NCI-H345 (cell line): ENCODE measurements at places on chromosomes 16 and 17.

DNA sequence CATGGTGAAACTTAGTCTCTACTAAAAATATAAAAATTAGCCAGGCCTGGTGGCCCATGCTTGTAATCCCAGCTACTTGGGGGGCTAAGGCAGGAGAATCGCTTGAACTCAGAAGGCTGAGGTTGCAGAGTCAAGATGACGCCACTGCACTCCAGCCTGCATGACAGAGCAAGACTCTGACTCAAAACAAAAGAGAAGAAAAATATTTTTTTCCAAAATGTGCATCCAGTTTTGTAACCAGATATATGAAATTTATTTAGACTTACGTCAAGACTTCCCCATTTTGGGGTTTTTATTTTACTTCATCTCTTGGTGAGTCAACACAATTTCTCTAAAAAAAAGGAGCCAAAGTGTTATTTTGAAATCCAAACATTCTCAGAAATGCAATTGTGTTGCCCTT is 5.5 kb upstream of the TM4SF5 start:
- no peak for DNase-seq

GRCh38 chr17:70074236-70074830 is 692 bp upstream of the KCNJ16 start:
- DNase-seq = no peak

DNA sequence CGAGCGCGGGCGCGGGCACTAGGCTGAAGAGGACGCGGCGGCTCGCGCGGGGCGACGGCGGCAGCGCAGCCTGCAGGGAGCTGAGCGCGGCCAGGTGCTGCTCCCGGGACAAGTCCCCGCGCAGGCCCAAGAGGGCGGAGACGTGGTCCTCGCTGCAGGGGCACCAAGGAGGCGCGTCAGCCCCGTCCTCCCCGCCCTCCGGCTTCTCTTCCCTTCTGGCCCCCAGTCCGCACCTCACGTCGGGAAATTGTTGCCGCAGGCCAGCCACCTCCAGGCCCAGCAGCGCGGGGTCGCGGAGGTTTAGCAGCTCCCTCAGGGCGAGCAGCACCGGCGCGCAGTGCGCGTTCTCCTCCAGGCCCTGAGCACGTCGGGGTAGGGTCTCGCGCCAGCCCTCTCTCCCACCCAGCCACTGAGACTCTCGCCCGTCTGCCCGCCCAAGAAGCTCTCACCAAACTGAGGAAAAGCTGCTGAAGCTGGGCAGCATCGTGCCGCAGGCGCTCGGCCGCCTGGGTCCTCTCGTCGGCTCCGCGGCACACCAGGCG is 761 bp upstream of the MATCAP1 start:
- DNase-seq = peak; percentile 59

GRCh38 chr16:57630931-57631845 is 2.8 kb downstream of the ADGRG1 start:
- no peak for DNase-seq

GRCh38 chr17:7632492-7632894 is 2.6 kb downstream of the SHBG start:
- no peak for DNase-seq

GRCh38 chr17:82314012-82314726 is 3.2 kb downstream of the CD7 start:
- DNase-seq = no peak

- no peak for DNase-seq
Observed at GRCh38 chr17:68288804-68289203, 2.1 kb downstream of the SLC16A6 start.

GRCh38 chr17:10033449-10033848 is 128.4 kb upstream of the RCVRN start:
- no peak for DNase-seq

- no peak for DNase-seq
Observed at GRCh38 chr16:11651796-11652195, 16.5 kb upstream of the SNN start.

GRCh38 chr16:89541792-89542191 is 18.7 kb upstream of the RPL13 start:
- no peak for DNase-seq

DNA sequence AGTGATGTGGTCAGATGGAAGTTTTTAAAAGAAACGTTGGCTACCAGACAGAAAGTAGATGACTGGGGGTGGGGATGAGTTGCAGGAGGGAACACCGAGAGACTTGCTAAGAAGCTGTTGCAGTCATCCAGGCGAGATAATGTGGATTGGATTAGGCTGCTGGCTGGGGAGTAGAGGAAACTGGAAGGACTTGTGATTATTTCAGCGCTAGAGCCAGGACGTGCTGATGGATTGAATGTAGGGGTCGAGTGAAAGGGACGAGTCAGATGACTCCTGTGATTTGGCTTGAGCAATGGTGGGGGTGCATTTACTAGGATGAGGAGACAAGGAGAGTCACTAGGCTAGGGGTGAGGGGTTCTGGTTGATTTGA is 88.5 kb downstream of the CLEC16A start:
- DNase-seq = no peak

DNA sequence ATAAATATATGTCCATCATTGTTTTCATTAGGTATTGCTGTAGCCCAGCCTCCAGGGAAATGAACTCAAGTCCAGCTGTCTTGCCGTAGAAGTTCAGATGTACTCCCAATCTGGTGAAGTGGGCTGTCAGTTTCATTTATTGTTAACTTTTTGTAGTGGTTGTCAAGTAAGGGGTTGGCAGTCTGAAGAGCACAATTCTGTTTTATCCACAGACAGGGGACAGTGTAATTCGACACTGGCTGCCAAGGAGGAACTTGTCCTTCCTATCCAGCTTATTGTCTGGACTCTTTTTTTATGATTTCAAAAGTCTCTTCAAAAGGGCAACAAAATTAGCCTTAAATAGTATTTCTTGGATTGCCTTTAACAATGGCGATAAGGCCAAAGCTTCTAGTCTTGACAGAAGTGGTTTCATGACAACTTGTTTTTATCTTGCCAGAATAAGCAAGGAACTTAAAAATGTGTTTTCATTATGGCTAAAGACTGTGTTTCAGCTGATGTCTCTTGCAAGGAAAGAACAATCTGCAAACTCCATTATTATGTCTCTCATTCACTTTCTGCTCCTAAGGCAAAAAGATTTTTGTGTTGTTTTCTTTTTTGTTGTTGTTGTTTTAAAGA is 73.9 kb upstream of the TANC2 start:
- DNase-seq = no peak

DNA sequence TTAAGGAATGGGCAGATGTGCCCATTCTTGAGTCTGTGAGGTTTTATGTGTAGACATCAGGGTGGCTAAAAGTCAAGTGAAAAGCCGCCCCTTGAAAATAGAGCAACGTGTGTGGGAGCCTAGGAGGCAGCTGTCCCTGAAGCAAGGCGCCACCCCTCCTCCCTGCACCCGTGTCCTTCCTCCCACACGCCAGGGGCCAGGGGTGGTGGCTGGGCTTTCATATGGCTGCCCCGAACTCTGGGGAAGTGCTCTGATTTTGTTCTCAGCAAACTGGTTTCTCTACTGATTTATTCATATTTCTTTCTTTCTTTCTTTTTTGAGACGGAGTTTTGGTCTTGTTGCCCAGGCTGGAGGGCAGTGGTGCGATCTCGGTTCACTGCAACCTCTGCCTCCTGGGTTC is 4.7 kb downstream of the ZNF750 start:
- no peak for DNase-seq

DNA sequence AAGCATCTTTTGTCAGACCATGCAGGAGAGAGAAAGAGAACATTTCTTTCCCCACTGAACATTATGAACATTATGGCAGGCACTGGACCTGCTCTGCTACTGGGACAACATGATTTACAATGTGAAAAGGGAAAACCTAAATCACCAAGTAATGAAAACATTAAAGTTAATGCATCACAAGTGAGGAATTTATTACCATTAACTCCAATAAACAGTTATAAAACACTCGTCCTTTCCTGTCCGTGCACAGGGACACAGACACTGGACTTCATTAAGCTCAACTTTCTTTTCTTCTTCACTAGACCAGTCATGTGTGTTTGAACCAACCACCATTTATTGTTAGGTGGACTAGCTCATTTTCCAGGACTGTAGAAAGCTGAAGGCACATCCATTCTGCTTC is 95.4 kb downstream of the SNX11 start:
- no peak for DNase-seq

DNA sequence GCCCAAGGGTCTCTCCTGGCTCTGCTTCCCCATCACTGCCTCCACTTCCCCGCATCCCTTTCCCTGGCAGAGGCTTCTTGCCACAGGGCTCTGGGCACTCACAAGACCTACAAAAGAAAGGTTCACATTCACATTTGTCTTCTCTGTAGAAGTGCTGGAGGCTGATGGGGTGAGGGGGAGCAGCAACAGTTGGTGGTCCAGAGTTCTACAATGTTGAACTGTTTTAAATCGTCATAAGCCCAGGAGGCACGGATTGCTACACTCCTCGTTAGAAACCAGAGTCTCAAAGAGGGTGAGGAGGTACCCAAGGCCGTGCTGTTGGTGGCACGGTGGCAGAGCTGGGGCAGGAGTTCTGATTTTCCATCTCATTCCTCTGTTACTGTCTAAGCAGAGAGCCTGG is 5.8 kb upstream of the RAI1 start:
- no peak for DNase-seq

DNA sequence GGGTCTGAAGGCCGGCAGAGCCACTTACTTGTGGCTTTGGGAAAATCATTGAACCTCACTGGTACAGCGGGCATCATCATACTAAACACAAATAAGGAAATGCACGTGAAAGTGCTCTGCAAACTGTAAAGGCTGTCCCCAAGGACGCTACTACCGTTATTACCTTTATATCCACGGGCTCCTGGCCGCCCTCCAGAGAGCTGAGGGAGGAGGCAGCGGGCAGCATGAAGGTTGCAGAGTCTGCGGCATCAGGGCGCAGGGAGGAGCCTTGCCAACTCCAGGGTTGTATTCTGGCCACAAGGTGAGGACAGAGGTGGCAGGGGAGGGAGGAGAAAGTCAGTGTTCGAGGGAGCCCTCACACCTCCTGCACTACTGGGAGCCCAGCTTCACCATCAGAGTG is 68.3 kb upstream of the GCSH start:
- DNase-seq = no peak

- DNase-seq = peak; percentile 67
Observed at GRCh38 chr17:39676198-39676819, 8.1 kb downstream of the PNMT start.

GRCh38 chr16:80546249-80546648 is 5.5 kb downstream of the DYNLRB2 start:
- DNase-seq = no peak

- DNase-seq = no peak
Observed at GRCh38 chr17:50448643-50449042, 20.0 kb downstream of the CHAD start.

- no peak for DNase-seq
Observed at GRCh38 chr16:4701791-4702465, 8.6 kb downstream of the NUDT16L1 start.

GRCh38 chr17:64377769-64378282 is 12.8 kb downstream of the PECAM1 start:
- DNase-seq = no peak

- DNase-seq = no peak
Observed at GRCh38 chr16:56120447-56121155, 70.7 kb upstream of the GNAO1 start.

- no peak for DNase-seq
Observed at GRCh38 chr17:48854774-48855476, 24.1 kb downstream of the CALCOCO2 start.

- no peak for DNase-seq
Observed at GRCh38 chr17:39755554-39756379, 18.0 kb downstream of the GRB7 start.
